ENCODE measurements at places on chromosomes 16 and 17.
A peak's percentile ranks its signal among the peaks of the same experiment; 100 is the strongest.

GRCh38 chr17:29586676-29587469 is 2.6 kb downstream of the GIT1 start:
- no peak for DNase-seq

- DNase-seq, result no peak
These were observed 76.7 kb upstream of the CBX4 start for GRCh38 chr17:79915850-79916430.

DNA sequence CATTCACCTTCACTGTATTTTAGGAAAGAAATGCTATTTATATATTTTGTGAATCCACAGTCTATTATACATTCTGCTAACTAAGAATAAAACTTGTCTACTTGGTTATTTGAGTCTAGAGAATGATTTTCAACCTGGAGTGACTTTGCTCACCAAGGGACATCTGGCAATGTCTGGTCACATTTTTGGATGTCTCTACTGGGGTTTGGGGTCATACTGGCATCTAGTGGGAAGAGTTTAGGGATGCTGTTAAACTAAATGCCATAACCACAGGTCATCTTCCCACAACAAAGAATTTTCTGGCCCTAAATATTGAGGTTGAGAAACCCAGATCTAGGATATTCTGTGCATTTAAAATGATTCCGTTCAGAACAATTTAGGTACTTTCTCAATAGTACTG is 26.0 kb downstream of the KCNJ16 start:
- DNase-seq, result no peak

GRCh38 chr17:19487024-19487600 is 46.5 kb upstream of the SLC47A1 start:
- DNase-seq, result no peak

GRCh38 chr17:73623247-73623646 is 21.0 kb downstream of the SDK2 start:
- DNase-seq, result no peak

DNA sequence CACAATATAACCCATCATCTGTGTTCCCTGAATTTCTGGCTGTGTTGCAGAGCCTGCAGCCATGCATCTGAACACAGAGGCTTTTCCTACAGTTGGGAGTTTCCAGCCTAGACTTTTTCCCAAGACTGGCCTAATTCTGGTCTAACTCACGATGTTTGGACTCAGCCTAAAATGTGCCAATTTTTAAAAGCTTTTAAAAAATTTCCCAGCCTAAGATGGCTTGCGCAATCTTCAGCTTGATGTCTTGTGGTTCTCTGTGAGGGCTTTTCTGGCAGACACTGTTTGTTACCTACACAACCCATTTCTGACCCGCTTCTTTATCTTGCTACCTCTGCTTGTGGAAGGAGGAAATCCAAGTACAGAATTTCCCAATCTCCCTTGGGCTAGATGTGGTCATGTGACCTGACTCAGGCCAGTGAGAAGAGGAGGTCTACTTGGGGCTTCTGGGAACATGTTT is 72.7 kb upstream of the GAS7 start:
- DNase-seq, result no peak

DNA sequence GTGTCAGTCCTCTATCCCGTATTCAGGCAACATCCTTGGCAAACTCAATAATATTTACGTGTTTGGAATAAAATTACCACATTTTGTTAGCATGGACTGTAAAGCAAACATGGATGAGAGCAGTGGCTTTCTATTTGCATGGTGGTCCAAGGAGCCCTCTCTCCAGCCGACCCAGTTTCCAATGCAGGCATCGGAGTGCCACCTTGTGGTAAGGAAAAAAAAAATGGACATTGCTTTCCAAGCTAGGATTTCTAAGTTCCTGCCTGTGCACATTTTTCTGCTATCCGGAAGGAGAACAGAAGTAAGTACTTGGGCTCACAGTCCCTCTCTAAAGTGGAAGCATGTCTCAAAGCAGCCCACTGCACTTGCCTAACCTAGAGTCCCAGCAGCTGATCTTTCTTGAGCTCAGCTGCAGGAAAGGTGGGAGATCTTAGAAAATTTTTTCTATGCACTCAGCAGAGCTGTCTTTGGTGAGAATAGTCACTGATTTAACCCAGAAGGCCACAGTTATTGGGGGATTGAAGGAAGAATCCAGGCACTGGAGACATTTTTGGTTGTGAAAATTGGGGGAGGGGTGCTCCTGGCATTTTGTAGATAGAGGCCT is 46.0 kb upstream of the ERCC4 start:
- peak; percentile 19 for DNase-seq

- DNase-seq, result no peak
These were observed 12.7 kb upstream of the IGFBP4 start for GRCh38 chr17:40430272-40431230.

- no peak for DNase-seq
These were observed 13.1 kb downstream of the CNGB1 start for GRCh38 chr16:57957673-57958392.

DNA sequence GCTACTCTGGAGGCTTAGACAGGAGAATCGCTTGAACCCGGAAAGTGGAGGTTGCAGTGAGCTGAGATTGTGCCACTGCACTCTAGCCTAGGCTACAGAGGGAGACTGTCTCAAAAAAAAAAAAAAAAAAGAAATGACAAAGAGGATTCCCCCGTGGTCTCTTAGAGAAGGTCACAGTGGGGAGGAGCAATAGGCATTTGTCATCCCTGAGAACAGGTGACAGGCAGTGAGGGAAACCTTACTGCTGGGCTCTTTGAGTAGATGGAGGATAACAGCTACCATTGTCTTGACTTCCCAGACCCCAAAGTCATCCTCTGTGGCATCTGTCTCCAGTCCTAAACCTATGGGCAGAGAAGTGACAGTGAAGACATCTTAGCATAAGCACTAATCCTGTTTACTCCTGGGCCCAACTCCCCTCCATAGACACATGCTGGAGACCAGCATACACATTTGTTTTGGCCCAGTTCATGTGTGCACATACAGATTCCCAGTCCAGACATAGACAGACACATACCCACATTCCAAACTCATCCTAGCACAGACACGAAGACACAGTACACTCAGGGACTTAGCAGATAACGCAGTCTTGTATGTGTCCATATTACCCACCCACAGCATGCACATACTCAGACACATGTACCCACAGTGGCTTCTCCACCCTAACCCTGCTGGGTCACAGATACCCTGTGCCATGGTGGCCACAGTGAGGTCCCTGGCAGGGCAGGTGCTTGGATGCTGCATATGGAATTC is 2.7 kb downstream of the ESRP2 start:
- no peak for DNase-seq

GRCh38 chr17:77613218-77613617 is 345.3 kb upstream of the TNRC6C start:
- DNase-seq, result no peak

DNA sequence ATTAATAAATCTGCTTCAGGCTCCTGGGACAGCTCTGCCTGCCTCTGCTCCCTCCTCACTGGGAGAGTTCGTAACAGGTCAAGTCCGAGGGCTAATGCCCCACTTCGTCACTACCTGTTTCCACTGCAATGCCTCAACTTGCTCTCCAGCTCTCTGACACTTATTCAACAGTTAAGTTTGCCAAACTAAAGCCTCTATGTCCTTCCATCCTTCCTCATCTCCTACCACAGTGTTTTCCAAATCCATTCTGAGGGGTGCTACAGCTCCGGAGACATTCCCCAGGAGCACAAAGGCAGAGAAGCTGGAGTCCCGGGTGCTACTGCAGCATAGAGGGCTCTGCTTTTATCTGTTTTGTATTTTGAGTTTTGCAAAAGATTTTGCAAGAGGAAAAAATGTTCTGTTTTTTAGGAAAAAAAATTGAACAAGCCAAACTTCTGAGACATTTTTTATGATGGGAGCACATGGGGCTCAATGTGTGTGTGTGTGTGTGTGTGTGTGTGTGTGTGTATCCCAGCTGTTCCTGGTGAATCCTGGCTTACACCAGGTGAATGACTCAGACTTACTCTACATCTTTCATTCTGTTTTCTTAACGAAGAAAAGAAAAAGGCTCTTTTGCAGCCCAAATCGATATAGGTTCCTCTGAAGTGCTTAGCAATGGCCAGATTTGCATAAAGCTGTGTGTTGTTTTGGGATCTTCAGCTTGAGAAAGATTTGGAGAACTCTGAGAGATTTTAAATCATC is 46.1 kb upstream of the MYOCD start:
- no peak for DNase-seq
